ENCODE measurements at places on chromosomes 13 and 19. TPM values are rescaled to one million over a fixed set of nuclear protein-coding genes. Genes with fewer than 3 reads are reported as not detected.

Gene PRR20A
- total RNA-seq = not detected

Gene CEACAM19
- 2.5 TPM for total RNA-seq

Gene PLIN4
- 0.90 TPM for total RNA-seq

Gene ZNF480
- 13.2 TPM for total RNA-seq

Gene SWSAP1
- 0.45 TPM for total RNA-seq

Gene GAPDHS
- total RNA-seq = not detected

Gene ZNF665
- 2.4 TPM for total RNA-seq

Gene CLEC4M
- not detected for total RNA-seq

Gene ZNF415
- 2.3 TPM for total RNA-seq

Gene NTN5
- total RNA-seq = not detected

Gene POMP
- 154 TPM for total RNA-seq

Gene PRTN3
- not detected for total RNA-seq

Gene LILRA6
- total RNA-seq = not detected

Gene FFAR2
- total RNA-seq = not detected

Gene KLK3
- not detected for total RNA-seq

Gene LGALS7B
- total RNA-seq = not detected
